ENCODE measurements at places on chromosomes 7 and 10. TPM values are rescaled to one million over a fixed set of nuclear protein-coding genes. Genes with fewer than 3 reads are reported as not detected.

DNA sequence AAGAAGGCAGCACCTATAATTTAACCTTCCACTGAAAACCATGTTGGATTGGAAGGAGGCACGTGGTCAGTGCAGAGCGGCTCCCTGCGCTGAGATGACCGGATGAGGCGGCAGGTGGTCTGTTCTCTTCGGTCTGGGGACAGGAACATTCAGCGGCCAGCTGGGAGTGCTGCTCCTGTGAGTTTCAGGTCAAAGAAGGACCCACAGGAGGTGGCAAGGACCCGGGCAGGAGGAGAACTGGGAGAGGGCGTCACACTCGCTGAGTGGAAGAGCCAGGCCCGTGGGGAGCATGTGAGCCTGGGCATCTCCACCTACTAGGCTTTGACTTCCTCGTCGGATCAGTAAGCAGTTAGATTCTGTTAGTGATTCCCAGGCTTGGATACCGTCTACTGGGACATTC, 113.4 kb upstream of the SHH start:
- no peak for DNase-seq

EGR2 gene
- 2.2 TPM for polyA plus RNA-seq

CCZ1 gene
- polyA plus RNA-seq = 47.1 TPM

DNA sequence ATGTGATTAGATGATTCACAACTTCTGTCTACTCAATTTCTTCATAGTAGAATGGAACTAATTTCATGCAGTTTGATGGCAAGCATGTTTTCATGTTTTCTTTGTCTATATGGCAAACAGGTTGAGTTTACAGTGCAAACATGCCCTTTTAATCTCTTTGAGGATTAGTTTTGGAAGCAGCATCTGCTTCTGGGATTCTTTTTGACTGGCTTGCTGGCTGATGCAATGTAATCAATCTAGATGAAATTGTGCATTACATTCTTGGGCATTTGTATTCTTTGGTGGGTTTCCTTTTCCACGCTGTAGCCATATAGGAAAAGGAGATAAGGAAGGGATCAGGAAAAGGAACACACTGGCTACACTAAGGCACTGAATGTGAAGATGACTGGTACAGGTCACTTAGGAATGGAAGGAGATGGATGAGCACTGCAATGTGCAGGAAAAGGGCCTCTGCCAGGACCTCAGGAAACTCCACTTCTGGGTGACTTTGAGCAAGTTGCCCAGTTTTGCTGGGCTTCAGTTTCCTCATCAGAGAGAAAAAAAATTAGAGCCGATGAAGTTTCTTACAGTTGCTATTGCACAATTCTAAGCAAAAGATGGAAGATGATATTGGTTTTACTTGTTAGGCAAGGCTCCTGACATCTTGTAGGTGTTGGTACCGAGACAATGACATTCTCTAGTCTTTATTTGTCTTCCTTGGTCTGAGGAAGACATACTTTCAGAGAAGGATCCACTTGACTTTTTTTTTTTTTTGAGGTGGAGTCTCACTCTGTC, 269.1 kb downstream of the SUGCT start:
- no peak for DNase-seq

CNPY1 gene
- not detected for polyA plus RNA-seq

- DNase-seq = no peak
Observed at GRCh38 chr7:127818306-127818705, 166.3 kb downstream of the SND1 start.

HSPA12A gene
- polyA plus RNA-seq = 5.1 TPM

GRCh38 chr7:39847227-39847626, 102.8 kb upstream of the CDK13 start:
- no peak for DNase-seq

- peak; percentile 54 for DNase-seq
Observed at GRCh38 chr7:151744656-151745638, 132.0 kb downstream of the PRKAG2 start.

DNA sequence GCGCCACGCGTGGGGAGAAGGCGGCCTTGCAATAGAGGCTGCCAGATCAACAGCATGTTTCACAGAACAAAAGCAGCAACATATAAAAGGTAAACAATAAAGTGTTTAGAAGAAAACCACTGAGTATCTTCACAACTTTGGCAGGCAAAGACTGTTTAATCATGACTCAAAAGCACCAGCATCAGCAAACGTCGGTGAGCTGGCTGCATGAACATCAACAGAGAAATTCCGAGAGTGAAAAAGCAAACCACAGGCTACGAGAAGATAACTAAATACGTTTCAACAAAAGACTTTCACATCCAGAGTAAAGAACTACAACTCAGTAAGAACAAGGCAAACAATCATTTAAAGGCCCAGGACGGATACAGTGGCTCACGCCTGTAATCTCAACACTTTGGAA, 172.0 kb downstream of the MAD1L1 start:
- DNase-seq = no peak

DNA sequence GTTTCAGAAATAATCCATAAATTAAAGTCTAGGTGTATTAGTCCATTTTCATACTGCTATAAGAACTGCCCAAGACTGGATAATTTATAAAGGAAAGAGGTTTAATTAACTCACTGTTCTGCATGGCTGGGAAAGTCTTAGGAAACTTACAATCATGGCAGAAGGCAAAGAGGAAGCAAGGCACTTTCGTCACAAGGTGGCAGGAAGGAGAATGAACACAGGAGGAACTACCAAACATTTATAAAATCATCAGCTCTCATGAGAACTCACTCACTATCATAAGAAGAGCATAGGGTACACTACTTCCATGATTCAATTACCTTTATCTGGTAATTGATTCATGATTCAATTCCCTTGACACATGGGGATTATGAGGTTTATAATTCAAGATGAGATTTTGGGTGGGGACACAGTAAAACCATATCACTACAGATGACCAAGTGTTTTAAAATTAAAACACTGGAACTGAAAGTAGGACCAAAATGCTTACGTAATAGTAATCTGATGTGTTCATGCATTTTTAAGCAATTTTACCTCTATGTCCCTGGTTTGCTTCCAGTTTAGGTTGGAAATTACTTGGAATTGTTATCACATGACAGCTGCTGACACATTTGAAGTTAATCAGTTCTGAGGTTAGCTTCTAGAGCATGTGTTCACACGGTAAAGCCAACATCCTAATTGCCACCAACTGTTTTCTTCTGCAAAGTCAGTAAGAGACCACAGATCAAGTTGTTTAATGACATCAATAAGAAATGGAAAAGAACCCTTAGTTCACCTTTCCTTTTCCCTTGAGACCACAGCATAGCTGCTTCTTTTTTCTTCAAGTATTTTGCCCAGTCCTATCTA, 48.4 kb upstream of the SEMA3C start:
- no peak for DNase-seq

GNAT3 gene
- not detected for polyA plus RNA-seq

DNA sequence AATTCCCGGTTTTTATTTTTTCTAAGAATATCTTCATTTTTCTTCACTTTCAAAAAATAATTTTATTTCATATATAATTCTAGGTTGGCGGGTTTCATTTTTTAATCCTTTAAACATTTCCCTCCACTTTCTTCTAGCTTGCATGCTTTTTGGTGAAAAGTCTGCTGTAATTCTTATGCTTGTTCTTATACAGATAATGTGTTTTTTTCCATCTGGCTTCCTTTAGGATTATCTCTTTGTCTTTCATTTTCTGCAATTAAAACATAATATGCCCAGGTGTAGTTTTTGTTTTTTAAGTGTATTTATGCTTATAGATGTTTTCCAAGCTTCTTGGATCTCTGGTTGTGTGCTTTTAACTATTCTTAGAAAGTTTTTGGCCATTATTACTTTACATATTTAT, 341.3 kb upstream of the SEMA3C start:
- no peak for DNase-seq

DNA sequence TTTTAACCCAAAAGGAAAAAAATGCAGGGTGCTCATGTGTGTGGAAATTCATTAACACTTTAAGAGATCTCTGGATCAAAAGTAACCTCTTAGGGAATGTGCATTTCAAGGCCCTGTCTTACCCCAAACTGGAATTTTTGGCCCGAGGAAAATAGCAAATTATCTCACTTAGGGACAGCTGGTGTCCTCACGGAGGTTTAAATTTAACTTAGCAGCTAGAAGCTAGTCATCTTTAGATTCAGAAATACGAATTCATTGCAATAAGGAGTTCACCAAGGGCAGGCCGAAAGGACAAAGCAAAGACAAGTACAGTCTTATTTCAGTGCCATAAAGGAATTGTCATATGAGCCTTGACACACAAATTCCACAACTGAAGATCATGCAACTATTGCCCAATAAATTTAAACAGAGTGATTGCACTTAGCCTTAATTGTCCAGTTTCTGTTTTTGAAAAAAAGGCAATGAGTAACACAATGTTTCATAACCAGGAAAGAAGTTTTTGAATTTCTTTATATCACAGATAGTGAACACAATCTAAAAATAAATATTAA, 22.4 kb upstream of the SEMA3C start:
- DNase-seq = no peak

SLC26A4 gene
- polyA plus RNA-seq = 0.73 TPM

GRCh38 chr10:85532773-85533172, 833.8 kb downstream of the GRID1 start:
- no peak for DNase-seq

ABCB1 gene
- polyA plus RNA-seq = 1.3 TPM

GRCh38 chr7:36285276-36285675, 104.4 kb upstream of the ANLN start:
- no peak for DNase-seq

EBLN1 gene
- polyA plus RNA-seq = not detected

DNA sequence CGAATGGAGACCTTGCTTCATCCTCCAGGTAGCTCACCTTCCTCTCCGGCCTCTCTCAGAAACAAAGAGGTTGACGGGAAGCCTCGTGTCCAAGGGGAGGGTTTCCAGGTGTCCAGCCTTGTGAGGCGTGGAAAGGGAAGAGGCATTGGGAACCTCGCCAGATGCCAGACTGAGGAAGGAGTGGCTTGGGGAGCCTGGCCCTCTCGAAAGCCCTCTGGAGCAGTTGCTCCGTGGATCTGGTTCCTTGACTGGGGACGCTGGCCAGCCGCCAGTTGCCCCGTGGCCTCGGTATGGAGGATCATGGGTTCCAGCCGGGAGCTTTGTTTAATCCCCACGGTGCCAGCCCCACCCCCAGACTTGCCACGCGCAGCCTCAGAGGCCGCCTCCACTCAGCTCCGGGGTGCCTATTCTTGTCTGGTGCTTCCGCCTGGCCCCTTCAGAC, 30.3 kb upstream of the SUN1 start:
- peak; percentile 32 for DNase-seq

All from heart right ventricle (tissue), 16 donors.